EH (cell line): ENCODE measurements at places on chromosomes 2 and 18.

DNA sequence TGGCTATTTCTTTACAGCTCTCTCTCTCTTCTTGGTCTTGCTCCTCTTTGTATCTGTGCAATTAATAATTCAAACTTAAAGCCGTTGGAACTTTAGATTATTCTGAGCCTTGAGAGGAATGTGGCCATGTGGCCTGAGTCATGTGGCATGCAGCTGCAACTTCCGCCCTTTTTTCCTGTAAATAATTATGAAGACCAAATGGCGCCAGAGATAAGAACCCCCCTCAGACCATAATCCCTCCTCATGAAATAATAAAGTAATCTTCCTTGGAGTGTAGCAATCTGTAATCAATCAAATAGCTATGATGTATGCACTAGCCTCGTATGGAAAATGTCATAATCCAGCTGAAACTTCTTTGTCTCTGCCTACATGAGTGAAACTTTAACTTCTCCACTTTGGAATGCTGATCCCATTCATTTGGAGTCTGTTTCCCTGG lies 13.5 kb upstream of the TWSG1 start:
- DNase-seq: peak; percentile 79

DNA sequence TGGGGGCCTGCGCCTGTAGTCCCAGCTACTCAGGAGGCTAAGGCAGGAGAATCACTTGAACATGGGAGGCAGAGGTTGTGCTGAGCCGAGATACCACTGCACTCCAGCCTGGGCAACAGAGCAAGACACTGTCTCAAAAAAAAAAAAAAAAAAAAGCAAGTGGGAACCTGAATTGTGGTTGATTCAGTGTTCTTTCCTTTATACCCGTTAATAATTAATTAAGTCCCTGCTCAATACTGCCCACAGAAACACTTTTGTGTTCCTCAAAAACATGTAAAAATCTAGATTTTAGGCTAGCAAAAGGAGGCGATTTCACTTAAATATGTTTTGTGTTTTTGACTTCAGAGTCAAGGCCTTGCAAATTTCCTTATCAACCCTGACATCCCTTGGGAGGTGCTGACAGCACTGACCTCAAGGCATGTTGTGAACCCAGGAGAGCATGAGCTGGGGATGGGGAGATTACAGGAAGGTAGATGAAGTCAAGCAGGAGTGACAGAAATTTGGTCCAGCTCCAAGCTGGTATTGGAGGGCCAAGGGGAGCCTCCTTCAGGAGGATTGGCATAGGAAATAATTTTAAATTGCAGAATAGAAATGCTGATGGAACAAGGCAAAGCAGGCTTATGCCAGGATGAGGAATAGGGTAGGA lies 89.0 kb upstream of the PNPT1 start:
- no peak for DNase-seq

DNA sequence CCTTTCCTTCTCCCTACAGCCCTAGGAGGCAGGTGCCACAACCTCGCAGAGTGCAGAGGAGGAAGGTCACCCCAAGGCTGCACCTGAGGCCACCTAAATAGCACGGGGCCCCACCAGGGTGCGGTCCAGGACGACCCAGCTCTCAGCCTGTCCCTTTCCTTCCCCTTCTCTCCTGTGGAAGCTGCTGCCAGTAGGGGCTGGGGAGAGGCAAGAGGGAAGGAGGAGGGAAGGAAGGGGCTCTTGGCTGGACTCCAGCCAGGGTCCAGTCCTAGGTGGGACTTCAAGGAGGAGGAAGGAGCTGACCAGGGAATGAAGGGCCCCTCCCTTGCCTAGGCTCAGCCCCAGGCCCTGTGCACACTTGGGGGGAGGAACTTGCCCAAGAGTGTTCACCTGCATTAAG lies 11.1 kb downstream of the CRACDL start:
- no peak for DNase-seq

- DNase-seq: peak; percentile 11
Measured at GRCh38 chr2:188146888-188147287, 144.8 kb upstream of the GULP1 start.

- DNase-seq: no peak
Measured at GRCh38 chr18:67589325-67589724, 72.8 kb upstream of the DSEL start.

DNA sequence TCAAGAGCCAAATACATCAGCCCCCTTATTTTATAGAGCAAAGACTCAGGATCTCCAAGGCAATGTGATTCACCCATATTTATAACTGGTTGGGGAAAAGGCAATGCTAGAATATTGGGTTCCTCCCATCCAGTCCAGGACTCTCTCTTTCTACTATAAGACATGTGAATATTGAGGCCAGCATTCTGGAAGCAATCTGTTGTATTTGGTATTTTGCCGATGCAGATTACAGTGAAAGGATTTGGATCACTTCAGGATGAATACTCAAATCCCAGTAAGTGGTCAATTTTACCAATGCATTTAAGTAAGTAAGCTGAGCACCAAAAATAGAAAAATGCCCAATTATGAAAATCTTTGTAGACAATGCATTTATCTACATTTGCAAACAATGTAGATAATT lies 1834.7 kb upstream of the PIK3C3 start:
- DNase-seq: no peak

DNA sequence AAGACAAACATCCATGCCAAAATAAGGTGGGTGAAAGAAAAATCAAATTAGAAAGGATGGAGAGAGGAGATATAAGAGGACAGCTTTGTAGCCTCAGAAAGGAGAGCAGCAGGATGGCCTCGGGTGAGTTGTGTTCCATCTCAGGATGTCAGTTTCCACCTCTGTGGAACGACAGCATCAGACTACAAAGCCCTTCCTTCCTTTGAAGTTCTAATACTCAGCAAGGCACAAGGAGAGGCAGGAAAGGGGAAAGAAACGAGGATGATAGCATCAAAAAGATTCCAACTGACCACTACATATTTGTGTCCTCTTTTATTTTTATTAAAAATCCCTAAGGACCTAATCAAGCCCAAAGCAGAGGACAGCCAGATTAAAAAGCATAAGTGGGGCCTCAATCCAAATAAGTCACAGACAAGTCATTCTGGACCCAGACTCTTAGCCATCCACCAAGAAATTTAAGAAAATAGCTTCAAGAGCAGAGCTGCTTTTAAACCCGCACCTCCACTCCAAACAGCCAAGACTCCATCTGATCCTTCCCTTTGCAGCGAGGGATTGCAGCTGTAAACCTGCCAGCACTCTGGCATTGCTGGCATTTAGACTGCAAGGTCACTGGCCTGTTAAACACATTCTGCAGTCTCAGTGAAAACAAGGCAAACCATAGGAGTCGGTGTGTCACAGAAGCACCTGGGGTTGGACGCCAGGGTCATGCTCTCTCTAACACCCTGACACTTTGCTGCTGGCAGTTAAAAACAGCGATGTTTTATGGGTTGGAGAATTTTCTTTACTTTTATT lies 314.5 kb upstream of the CHAC2 start:
- peak; percentile 15 for DNase-seq

- DNase-seq: peak; percentile 43
Measured at GRCh38 chr2:104768694-104769093, 85.2 kb upstream of the POU3F3 start.

DNA sequence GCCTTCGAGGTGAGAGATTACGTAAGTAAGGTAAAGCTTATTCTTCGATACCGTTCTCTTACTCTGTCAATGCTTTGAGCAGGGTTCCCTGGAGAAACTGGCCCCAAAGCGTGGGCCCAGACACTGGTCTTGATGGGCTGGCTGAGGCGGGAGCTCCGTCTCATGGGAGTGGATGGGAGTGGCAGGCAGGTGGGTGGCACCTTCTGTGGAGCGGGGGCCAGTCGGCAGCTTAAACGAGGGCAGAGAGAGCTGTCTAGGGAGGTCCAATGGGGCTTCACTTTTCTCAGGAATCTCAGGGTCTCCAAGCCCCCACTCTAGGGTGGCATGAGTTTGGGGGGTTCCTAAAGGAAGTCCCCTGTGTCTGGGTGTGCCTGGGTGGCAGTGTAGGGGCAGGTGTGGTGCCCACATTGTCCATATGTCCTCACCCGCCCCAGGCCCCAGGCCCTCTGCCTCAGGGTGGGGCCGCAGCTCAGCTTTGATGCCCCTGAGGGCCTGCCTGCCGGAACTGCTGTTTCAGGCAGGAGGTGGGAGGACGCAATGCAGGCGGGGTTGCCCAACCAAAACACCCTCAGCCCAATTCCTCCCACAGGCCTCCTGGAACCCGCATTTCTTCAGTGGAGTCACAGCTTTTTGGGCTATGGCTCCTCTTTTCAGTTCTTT lies 32.5 kb upstream of the FOSL2 start:
- DNase-seq: no peak

DNA sequence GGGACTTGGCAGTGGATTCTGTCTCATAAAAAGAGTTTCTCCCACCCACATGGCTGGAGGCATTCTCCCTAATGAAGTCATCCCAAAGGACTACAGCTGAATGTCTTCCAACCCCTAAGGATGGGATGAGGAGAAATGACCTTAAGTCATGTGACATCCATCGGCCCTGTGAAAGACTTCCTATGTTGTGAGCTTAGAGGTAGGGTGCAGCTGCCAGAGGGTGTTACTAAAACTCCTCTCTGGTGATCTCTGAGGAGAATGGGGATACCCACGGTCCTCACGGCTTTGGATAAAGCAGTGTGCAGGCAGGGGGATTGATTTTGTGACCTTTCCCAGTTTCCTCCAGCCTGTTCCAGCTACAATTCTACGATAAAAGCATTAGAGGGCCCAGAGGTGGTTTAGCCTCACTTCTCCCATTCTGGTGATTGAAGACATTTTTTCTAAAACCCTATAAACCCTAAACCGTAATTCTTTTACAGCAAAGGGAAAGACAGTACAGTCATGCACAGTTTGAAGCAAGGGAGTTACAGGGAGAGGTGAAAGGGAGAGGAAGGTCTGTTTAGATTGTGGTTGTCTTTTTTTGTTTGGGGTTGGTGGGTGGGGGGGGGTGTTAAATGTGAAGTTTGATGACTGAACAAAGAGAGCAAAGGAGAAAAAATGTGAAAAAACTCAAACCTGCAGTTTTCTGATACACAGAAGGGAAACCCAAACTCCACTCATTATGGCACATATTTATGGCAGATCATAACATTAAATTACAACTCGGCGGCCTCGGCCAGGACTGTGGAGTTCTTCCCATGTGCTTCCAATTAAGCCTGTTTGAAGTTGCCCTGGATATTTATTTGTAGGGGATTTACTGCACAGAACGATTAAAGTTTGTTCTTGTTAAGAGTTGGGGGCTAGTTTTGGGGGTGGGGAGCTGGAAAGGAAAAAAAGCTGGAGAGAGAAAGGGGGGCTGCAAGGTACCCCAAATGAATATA lies 26.6 kb upstream of the SLC14A2 start:
- DNase-seq: peak; percentile 91

GRCh38 chr2:30177956-30178355 lies 31.1 kb downstream of the YPEL5 start:
- no peak for DNase-seq

- DNase-seq: peak; percentile 22
Measured at GRCh38 chr2:159738509-159739390, 26.4 kb downstream of the MARCHF7 start.

- peak; percentile 76 for DNase-seq
Measured at GRCh38 chr2:227717687-227718567, at the start of gene SLC19A3. SLC19A3 (minus strand) TSS chr2:227718028; CDS start chr2:227702318, 15,710 bp downstream.

DNA sequence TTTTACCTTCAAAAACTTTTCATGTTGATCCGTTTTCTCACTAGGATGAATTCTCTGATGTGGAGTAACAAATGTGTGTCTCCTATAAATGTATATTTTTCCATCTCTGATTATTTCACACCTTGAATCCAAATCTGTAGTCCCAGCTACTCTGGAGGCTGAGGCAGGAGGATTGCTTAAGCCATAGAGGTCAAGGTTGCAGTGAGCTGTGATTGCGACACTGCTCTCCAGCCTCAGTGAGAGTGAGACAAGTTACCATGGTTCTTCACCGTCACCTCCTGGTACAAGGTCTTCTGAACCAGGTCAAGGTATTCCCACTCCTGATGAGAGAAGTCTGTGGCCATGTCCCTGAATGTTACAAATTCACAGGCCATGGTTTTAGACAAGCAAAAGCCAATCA lies 15.1 kb downstream of the GMCL1 start:
- DNase-seq: no peak

DNA sequence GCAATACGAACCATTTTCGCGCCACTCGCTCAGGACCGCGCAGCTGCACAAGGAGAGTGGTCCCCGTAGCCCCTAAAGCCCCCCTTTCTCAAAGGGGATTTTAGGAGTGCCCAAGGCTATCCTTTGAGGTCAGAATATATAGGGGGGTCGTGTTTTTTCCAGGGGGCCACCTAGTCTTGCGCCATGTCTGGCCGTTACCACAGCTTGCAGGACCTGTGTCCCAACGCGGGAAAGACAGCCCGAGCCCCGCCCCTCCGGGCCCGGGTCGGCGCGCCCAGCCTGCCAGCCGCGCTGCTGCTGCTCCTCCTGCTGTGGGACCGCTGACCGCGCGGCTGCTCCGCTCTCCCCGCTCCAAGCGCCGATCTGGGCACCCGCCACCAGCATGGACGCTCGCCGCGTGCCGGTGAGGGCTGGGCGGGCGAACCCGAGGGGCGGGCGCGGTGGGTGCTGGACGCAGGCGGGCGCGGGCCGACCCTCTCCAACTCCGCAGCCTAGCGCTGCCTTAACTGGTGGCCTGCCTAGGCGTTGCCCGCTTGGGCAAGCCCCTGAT lies at the start of gene CDCA7:
CDCA7 (plus strand) TSS at position 291 of the 550 bp plus-strand sequence; CDS start at position 383, 92 bp downstream.
- peak; percentile 70 for DNase-seq

- DNase-seq: no peak
Measured at GRCh38 chr2:241116606-241117560, 14.8 kb upstream of the MTERF4 start.

DNA sequence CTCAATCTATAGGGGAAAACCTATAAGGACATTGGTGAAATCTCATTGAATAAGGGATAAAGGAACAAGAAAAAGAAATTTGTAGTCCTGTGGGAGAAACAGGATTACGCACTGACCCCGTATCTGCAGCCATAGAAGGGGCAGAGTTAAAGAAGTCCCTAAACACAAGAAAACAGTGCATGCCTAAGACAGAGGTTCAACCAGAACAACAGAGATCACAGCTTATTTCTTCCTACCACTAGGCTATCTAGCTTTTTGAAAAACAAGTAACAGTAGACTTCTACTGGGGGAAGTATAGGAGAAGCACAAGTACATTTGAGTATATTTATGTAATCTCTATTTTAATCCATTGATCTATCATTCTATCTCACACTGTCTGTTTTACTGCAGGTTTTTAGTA lies 485.2 kb upstream of the REG3G start:
- DNase-seq: no peak

GRCh38 chr2:3610881-3611505 lies 16.1 kb downstream of the COLEC11 start:
- DNase-seq: no peak

- DNase-seq: no peak
Measured at GRCh38 chr2:51068237-51068636, 36.3 kb upstream of the NRXN1 start.

DNA sequence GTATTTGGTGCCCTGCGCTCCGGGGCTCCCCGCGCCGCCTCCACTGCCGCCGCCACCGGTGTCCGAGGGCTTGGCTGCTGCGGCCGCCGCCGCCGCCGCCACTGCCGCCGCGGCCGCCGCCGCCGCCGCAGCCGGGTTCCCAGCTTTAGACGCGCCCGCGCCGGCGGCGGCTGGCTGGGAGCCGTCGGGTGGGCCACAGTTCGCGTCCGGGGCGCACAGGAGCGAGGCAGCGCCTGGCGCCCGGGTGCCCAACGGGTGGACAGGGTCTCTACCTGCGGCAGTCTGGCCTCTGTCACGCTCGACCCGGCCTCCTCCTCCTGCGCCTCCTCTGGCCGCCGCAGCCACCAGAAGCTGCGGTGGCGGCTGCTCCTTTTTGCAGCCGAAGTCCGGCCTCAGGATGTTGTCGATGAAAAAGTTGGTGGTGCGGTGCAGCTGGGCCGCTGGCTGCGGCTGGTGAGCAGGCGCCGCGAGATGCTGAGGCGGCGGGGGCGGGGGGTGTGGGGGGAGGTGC lies 951 bp downstream of the EN1 start:
- no peak for DNase-seq

GRCh38 chr2:240635998-240636547 lies 10.8 kb downstream of the GPR35 start:
- DNase-seq: no peak
